ENCODE measurements at places on chromosomes 1 and 21.

- DNase-seq, result no peak
Observed at GRCh38 chr1:46618754-46619415, 2.3 kb upstream of the MOB3C start.

DNA sequence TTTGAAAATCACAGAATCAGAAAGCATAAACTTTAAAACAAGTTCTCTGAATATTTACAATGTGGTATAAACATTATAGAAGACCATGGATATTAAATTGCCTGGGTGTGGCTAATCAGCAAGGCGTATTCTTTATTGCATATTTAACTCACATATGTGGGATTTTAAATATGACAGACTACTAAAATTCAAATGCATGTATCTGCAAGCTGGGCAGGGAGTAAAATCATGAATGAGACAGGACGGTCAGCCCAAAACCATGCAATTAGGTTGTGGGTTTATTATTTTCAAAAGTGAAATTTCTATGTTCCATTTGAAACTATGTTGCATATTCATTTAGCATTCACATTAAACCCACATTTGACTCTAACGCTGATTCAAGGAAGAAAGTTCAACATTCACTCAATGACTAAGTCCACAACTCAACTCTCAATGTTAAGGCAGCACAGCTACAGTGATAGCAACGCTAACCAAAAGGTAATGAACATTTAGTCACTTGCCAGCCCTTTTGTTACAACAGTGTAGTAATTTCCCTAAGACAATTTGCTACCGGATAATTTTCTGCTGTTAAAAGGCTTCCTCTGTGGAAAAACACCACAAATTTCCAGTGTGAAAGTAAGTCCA lies 6.3 kb upstream of the SYNJ1 start:
- DNase-seq, result no peak

GRCh38 chr1:54475357-54475881 lies 69.2 kb upstream of the SSBP3 start:
- no peak for DNase-seq

GRCh38 chr1:76591963-76592362 lies 275.3 kb upstream of the ST6GALNAC5 start:
- DNase-seq, result no peak

DNA sequence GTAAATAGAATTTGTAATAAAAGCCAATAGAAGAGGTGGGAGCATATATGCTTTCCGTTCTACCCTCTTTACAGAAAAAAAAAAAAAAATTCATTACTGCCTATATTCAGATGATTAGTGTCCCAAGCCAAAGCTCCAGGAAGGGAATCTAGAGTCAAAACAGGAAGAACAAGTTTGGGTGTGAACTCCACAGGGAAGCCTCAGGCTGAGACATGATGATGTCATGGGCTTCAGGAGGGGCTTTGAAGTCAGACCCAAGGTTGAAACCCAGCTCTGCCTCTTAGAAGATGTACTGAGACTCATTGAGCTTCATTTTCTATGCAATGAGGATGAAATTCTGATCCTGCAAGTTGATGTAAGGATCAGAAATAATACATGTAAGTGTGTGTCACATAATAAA lies 250.0 kb upstream of the ADGRL2 start:
- DNase-seq, result no peak

DNA sequence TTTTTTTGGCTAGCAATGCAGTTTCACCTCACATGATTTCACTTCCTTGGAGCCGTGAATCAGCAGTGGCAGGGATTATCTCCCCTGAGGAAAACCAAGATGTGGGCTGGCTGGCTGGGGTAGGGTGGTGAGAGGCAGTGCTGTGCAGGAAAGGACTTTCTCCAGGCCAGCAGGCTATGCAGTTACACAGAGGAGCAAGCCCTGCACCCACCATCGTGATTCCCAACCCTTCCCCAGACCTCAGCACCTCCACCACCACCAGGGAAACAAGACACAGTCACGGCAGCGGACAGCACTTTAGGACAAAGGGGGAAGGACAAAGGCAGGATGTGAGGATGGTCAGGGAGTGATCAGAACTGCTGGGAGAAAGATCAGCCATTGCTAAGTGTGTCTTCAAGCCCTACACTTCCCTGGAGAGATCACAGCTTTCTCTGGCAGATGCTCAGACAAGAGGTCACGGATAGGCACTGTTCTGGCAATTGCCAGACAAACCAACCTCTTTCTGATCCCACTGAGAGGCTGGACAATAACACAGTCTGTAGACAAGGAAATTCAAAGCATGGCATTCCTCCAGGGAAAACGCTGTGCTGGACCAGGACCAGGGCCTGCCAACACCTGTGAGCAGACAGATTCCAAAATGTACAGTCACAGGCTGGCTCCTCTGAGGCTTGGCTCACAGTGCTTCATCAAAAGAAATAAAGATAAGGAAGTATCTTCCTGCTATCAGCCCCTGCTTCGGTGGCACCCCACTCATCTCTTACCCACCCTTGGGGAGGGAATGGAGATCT lies 509.4 kb downstream of the SMYD3 start:
- DNase-seq, result peak; percentile 72

- DNase-seq, result no peak
Observed at GRCh38 chr1:110176299-110176956, 26.1 kb downstream of the SLC6A17 start.

DNA sequence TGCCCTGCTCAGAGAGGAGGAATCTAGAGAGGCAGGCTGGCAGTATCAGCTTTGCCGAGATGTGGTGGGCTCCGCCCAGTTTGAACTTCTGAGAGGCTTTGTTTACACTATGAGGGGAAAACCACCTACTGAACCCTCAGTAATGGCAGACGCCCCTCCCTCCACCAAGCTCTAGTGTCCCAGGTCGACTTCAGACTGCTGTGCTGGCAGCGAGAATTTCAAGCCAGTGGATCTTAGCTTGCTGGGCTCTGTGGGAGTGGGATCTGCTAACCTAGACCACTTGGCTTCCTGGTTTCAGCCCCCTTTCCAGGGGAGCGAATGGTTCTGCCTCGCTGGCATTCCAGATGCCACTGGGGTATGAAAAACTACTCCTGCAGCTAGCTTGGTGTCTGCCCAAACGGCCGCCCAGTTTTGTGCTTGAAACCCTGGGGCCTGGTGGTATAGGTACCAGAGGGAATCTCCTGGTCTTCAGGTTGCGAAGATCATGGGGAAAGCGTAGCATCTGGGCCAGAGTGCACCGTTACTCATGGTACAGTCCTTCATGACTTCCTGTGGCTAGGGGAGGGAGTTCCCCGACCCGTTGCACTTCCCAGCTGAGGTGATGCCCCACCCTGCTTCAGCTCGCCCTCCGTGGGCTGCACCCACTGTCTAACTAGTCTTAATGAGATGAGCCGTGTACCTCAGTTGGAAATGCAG lies 43.6 kb downstream of the C21orf91 start:
- no peak for DNase-seq

DNA sequence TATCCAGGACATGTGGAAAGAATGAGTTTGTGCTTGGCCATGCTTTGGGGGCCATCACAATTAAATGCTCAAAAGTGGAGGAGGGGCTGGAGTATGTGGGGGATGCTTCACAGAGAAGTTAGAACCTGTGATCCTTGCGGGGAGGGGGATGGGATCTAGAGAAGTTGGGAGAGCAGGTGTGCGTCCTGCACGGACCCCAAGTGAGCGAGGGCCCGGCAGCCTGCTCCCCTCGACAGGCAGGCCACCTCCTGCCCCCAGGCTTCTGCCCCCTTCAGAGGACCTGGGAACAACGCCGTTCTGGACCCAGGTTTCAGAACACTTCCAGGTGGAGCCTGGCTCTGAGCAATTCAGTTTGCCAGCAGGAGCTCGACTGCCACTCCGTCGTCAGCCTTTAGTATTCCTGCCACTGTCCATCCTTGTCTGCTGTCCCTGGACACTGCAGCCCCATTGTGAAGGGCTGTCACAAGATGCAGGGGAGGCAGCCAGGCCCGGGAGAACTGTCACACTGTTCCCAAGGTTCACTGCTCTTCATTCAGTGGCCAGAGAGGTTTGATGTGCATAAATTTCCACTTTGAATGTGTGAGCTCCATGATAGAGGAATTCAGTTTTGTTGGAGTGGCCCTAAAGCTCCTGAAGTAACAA lies 112.2 kb downstream of the DHRS3 start:
- DNase-seq, result no peak

- DNase-seq, result peak; percentile 61
Observed at GRCh38 chr1:220882061-220882891, 3.0 kb downstream of the HLX start.

DNA sequence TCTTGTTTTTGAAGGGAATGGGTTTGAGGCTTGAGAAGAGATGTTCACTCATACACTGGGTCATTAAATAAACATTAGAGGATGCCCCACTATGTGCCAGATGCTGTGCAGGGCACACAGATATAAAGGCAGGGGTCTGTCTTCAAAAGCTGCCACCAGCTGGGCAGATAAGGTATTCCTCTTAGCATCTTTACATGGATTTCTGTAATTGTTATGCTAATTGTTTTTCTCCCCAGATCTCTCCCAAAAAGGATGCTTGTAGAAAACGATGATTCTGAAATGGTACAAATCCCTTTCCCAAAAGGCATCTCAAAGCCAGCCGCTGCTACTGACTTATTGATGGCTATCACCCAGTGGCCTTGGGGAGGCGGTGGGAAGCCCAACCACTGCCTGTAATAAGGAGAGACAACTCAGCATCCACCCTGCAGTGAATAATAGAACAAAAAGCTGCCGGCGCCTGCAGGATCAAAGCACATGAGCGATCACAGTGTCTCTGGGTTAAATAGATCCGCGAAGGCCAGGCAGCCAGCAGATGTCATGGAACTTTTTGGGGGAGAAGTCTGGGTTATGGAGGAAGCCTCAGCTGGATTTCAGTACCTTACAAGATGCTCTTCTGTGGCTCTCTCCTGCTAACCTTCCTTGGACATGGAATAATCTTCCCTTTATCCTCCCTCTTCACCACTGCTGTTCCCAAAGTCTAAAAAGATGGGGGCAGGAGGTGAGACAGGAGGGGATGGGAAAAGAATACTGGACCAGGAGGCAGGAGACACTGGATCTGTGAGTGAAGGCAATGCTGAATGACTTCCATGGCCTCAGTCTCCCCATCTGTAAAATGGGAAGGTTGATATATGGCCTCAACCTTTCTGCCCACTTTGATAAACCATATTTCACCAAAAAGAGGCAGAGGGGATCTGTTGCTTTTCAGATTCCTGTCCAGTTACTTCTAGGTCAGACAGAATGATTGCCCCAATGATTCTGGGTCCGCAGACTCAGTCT lies 54.8 kb upstream of the CD34 start:
- no peak for DNase-seq

GRCh38 chr1:212459656-212460055 lies 26.9 kb downstream of the NENF start:
- DNase-seq, result no peak

DNA sequence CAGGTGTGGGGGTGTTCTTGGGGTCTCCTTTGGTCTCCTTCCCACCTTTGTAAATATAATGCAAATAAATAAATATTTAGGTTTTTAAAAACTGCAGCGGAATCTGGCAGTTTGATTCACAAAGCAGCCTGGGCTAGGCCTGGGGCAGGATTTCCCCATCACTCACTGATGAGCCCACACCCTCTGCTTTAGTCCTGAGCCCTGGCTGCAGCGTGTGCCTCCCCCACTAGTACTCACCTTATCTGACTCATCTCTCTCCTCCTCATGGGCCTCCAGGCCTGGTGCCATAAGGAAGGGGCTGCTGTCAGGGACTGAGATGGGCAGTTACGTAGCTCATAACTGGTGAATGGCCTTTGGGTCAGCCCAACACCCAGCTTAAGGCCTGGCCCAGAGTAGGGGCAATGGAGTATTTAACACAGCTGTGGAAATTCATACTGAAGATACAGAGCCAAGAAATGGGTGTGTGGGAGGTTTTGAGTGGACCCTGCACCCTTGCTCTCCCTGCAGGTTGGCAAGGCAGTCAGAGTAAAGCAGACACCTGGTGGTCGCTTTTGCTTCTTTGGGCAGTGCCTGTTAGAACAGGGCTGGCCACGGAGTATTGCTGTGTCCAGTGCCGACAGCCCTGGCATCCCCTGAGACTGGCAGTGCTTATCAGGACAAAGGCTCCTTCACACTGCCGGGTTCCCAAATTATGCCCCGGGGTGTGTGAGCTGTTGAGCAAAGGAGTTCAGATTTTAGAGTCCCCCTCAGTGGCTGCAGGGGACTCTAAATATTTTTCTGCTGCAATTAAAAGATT lies 39.7 kb downstream of the AZIN2 start:
- DNase-seq, result no peak

GRCh38 chr1:78289603-78290002 lies 201.2 kb upstream of the PTGFR start:
- no peak for DNase-seq

DNA sequence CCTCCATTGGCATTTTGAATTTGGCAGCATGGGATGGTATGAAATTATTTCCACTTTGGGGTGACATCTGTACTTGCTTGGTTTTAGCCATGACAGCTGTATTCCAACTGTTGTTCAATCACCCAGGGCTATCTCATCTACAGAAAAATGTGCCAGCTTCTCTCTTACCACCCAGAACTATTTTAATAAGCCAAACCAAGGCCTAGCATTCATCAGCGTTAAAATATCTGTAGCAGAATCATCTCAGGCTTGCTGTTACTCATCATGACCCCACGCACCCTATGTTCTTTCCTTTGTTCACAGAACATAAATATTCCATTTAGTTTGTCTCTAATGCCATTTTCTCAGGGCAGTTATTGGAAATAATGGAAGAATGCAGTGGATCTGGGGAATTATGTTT lies 49.8 kb downstream of the GIPC2 start:
- peak; percentile 90 for DNase-seq

DNA sequence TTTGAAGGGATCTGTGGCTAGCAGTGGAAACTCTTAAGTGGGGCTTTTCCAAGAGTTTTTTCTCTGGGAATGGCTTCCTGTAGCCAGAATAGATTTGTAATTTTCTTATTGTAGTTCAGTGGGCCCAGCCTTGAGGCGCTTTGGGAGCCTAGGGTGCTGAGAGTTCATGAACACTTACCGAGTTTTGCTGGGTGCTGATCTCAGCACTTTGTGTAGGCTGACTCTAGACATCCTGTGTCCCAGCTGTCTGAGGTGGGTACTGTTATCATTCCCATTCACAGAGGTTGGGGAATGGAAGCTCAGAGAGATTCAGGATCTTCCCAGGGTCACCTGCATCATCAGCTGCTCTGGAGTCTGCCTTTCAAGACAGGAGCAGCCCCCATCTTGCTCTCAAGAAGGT lies 7.0 kb downstream of the PPFIA4 start:
- no peak for DNase-seq

DNA sequence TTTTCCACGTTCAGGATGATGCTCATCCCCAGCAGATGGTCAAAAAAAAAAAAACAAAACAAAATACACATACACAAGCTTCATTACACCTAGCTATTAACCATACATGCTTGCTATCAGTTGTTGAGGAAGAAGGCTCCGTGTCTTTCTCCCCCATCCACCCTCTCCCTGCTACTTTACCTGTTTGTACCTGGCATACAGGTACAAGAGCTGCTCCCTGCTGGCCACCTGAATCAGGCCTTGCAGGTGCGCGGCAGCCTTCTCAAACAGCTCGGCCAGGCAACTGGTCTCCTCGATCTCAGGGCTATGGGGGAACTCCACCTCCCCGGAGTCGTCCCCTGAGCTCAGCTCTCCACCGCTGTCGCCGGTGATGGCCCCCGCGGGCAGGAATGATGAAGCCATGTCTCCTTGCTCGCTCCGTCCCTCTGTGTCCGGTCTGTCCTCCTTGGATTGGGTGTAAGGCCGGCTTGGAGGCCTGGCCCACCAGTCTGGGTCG lies 464 bp downstream of the ACBD6 start:
- DNase-seq, result no peak
